ENCODE measurements at places on chromosomes 1 and 21. TPM values are rescaled to one million over a fixed set of nuclear protein-coding genes. Genes with fewer than 3 reads are reported as not detected.

GRCh38 chr1:210755991-210756659, 377.8 kb downstream of the KCNH1 start:
- no peak for DNase-seq

DNA sequence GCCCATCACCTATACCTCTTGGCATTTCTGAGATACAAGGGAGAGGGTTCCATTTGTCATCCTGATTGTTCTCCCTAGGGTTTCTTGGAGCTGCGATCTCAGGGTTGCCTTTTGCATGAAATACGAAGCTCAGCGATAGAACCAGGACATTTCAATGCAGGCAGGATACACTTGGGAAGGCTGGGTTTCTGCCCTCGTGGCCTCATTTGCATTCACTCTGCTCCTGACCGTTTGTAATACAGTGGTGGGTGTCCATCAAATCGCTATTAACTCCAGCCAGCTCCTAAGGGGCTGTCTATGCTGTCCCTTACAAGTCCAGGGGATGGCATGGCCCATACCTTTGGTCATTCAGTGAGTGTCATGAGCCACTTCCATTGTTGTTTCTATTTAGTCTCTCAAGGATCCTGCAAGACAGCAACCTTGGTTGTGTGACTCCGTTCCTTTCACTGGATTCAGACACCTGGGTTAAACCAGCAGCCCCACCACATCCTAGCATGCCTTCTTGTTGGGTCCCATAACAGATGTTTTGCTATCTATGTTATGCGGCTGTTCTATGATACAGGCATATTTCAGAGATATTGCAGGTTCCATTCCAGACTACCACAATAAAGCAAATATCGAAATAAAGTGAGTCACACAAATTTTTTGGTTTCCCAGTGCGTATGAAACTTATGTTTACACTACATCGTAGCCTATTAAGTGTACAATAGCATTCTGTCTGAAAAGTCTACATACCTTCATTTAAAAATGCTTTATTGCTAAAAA, 18.3 kb downstream of the KAZN start:
- no peak for DNase-seq

DNA sequence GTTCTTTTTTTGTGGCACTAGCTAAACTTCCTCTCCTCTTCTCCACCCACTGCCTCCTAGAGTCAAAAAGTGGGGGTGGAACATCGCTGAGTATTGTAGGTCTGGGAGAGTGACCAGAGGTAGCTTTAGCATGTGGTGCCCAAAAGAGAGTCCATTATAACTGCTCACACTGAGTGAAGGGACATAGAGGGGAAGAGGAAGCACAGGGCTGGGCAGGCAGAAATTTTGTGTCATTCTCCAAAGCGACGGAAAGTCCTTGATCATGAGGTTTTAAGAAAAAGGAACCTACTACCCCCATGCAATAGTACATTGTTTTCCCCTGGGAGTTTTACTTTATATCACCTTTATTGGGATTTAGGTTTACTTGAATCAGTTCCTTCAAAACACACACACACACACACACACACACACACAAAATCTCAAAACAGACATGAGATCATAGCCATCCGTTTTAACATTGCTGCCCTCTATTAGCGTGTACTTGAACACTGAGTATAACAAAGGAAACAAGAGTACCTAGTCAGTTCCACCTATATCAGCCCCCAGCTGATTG, 4.1 kb downstream of the CD84 start:
- DNase-seq = no peak

DNA sequence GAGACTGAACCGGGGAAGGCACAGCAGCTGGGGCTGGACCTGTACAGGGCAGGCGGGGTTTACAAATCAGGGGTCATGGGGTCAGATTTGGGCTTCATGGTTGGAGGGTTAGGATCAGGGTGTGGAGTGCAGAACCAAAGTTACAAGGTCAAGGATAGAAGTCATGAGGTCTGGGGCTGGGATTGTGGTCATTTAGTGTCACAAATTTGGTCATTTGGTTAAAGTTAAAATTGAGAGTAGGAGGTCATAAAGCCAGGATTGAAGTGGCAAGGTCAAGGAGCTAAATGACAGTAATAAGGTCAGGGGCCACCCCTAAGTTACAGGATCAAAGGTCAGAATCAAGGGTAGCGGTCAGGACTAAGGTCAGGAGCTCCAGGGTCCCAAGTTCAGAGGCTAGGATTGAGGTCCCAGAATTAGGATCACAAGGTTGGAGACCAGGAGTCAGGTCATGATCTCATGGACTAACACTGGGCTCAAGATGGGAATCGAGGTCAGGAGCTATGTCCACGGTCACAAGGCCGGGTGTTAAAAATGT, 20.4 kb downstream of the SERINC2 start:
- DNase-seq = no peak

- no peak for DNase-seq
These were observed 70.3 kb downstream of the SYF2 start for GRCh38 chr1:25161981-25162380.

GRCh38 chr1:203544485-203544884, 50.5 kb downstream of the OPTC start:
- DNase-seq = no peak

GRCh38 chr1:202964791-202965410, 2.2 kb downstream of the CYB5R1 start:
- no peak for DNase-seq

- no peak for DNase-seq
These were observed 107.6 kb downstream of the GALNT2 start for GRCh38 chr1:230174471-230175162.

DNA sequence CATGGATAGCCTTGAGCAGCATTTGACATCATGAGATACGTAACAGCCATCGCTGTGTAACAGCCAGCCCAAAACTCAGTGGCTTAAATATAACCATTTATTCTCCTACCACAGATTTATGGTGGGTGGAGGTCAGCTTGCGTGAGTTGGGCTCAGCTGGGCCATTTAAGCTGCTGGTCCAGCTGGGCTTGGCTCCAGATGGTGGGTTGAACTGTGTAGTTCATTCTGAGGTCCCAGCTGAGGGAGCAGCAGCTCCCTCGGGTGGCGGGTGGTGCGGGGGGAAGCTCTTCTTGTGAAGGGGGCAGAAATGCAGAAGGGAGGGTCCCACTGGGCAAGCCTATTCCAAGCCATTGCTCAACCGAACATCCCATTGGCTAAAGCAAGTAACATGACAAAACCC, 75.9 kb downstream of the IGSF21 start:
- no peak for DNase-seq

DNA sequence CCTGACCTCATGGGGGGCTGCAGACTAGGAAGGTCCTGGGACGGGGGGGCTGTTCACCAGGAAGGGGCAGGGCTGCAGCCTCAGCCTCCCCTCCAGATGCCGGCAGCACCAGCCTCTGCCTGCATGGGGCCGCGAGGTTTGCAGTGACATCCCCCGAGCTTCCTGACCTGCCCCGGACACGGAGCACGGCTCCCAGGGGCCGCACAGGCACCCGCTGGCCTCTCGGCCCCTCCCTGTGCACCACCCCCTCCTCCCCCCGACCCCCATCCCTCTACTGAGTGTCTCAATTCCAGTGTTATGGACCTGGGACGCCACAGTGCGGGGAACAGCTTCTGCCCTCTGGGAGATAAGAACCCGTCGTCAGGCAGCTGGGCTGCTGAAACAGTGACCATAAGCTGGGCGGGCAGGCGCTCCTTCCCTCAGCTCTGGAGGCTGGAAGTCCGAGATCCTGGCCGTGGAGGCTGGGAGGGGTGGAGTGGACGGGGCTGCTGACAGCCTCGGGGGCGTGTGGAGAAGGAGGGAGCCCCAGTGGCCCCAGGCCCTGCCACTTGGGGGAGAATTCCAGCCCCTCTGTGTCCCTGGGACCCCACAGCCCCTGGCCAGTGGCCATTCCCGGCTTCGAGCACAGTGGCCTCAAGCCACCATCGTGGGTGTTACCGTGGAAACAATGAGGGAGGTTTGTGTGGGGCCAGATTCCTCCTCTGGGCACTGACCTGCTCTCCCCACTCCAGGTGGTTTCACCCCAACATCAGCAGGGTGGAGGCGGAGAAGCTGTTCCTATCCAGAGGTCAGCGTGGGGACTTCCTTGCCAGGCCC, 11.6 kb downstream of the RNF223 start:
- no peak for DNase-seq

DNA sequence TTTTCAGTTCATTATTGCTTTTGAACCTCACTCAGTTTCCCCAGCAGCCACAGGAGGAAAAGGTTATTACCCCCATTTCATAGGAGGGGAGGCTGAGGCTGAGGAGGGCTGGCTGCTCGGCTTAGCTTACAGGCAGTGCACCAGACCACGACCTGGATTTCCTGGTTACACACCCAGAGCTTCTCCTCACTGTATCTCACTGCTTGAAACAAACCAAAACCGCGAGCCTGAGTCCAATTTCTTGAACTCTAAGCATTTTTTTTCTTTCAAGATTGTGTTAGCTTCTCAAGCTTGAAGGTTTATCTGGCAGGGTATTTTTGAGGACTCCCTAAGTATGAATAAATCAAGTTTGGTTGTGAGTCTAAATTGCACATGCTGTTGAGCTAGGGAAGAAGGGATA, 188.9 kb upstream of the EDN2 start:
- DNase-seq = no peak

DNA sequence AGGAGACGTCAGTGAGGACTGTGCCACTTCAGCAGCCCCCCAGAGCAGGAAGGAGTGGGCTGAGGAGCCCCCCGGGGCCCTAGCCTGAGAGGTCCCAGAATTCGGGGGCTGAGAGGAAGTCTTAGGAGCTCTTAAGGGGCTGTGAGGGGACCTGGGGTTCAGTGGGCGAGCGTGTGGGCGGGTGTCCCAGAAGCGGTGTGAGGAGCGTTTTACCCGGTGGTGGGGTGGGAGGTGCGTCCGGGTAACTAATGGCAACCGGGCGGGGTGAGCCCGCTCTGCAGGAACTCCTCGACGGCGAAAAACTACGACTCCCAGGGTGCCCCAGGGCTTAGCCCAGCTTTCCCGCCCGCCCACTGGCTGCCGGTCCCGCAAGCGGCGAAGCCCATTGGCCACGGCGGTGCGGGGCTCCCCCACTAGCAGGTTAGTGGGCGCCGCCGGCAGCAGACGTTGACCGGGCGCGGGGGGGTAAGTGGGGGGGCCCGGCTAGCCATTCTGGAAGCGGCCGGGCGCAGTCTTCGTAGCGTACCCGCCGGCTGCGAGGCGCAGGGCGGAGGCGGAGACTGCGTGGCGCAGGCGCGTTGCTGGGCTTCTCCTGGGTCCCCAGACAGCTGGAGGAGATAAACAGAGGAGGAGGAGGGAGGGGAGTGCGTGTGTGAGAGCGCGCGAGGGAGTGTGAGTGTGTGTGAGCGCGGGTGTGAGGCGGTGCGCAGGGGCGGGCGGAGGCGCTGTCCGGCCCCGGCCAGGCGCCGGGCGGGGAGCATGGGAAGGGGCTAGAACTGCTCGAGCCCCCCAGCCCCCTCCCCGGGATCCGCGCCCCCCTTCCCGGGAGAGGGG, at the start of gene WDTC1:
TSS of gene WDTC1 (plus strand) at position 584 of the 834 bp plus-strand sequence. CDS start 26,423 bp downstream, outside the sequence.
- DNase-seq = peak; percentile 86

- no peak for DNase-seq
These were observed 180.3 kb downstream of the DISC1 start for GRCh38 chr1:231806623-231807495.

DNA sequence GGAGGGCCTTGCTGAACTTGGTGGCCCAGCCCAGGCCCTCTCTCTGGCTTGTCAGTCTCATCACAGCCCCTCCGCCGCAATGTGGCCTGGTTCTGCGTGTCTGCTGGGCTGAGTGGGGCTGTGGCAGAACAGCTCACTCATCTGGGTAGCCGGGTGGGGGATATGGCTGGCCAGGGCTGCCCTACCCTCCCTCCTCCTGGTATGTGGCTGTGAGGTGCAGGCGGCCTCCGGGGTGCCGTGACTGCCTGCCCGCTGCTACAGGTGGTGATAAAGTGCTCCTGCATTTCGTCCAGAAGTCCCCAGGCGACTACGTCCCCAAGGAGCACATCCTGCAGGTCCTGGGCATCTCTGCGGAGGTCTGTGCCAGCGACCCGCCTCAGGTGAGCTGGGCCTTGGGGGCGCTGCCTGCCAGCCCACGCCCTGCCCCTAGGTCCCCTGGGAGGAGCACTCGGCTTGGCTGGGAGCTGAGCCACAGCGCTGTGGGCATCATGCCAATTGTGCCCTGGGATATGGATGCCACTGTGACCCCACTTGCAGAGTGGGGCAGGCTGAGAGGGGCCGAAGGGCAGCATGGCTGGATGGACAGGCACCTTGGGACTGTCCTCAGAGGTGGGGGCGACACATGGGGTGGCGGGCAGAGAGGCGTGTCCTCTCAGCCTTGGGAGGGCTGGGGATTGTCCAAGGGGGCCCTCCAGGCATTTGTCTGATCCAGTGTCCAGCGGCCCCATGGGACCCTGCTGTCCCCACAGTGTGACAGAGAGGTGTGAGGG, 2.3 kb downstream of the PRXL2B start:
- no peak for DNase-seq

DNA sequence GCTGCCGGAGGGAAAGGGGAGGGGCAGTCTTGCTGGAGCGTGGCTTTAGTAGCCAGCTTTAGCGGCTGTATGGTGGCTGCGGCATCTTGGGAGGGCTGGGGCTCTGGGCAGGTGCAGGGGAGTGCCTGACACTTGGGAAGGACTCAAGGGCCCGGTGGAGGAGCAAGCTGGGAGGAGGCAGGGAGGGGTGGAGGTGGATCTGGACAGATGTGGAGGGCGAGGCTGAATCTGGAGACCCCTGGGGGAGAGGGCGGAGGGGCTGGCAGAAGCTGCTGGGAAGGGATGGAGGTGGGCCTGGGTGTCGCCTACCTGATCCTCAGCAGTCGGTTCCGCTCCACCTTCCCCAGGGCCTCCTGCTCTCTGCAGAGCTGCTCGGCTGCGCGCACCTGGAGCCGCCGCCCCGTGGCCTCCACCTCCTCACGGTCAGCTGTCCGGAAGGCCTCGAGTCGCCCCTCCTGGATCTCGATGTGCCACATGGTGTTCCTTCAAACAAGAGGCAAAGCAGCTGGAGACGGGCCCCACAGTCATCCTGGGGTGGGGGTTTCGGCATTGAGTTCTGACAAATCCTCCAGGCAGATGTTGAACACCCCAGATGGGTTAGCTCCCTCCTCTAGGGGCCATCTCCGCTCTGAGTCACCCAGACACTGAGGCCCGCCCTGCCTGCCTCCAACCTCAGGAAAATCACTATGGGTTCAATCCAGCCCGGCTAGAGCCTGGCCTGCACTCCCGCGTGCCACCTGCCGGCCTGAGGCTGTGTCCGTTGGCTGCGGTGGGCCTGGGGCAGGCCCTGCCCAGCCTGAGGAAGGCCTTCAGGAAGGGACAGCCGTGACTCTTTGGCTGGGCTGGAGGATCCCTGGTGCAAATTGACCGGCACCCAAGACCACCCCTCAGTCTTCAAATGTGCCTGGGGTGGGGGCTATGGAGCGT, 29.6 kb downstream of the CFAP74 start:
- no peak for DNase-seq

GJA5 gene
- 23.5 TPM for polyA plus RNA-seq

SCYL3 gene
- polyA plus RNA-seq = 20.2 TPM

GPR157 gene
- polyA plus RNA-seq = 3.0 TPM

LCE1E gene
- polyA plus RNA-seq = not detected

KRTAP13-2 gene
- polyA plus RNA-seq = not detected

All from left renal cortex interstitium (tissue), 4 donors.